Naive thymus-derived CD8-positive, alpha-beta T cell (primary cell): ENCODE measurements at places on chromosomes 7 and 10.
A peak's percentile ranks its signal among the peaks of the same experiment; 100 is the strongest.

- H3K4me3 ChIP-seq: no peak overlapping the region
- H3K4me1 ChIP-seq: peaks cover 21% of the 10 kb centered on the region
- no peak overlapping the region for H3K27ac ChIP-seq
These were observed 76.1 kb downstream of the ZNF277 start for GRCh38 chr7:112282476-112283188.

GRCh38 chr10:98431016-98431415 lies 15.7 kb downstream of the HPS1 start:
- H3K27ac ChIP-seq: no peak overlapping the region
- H3K27me3 ChIP-seq: no peaks in the 10 kb centered on the region
- peaks cover 24% of the 10 kb centered on the region for H3K36me3 ChIP-seq
- no peak for DNase-seq
- H3K4me3 ChIP-seq: no peak overlapping the region

DNA sequence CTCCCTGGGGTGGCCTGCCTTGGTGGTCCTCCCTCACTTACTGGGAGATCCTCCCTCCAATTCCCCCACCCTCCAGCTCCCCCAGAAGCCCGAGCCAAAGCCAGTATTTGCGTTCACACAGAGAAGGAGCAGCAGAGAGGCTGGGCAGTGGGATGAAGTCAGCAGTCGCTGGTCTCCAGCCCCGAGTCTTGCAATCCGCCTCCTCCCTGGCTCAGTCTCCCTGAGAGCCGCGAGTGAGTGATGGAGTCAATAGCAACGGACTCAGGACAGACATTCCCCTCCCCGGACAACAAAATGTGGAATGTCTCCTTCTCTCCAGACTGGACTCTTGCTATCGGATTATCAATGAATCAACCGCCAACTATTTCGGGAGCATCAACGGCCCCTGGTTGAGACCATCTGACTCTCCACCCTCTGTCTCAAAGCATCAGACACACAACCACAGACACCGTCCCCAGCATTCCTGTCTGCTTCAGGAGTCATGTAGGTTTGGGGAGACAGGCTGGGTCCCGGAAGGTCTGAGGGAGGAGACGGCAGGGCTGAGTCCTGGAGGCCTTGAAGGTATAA lies 178.4 kb downstream of the SH3PXD2A start:
- peak overlapping the region; percentile 14 for H3K4me3 ChIP-seq
- no peaks in the 10 kb centered on the region for H3K27me3 ChIP-seq
- peak overlapping the region; percentile 98 for H3K27ac ChIP-seq
- no peak for DNase-seq

- no peaks in the 10 kb centered on the region for H3K4me1 ChIP-seq
- H3K27ac ChIP-seq: no peak overlapping the region
- no peak for DNase-seq
These were observed 56.4 kb downstream of the CYCS start for GRCh38 chr7:25068502-25069213.
